ENCODE measurements at places on chromosomes 6 and 20.

- no peak for DNase-seq
These were observed 206.4 kb upstream of the HDDC2 start for GRCh38 chr6:125507987-125508655.

DNA sequence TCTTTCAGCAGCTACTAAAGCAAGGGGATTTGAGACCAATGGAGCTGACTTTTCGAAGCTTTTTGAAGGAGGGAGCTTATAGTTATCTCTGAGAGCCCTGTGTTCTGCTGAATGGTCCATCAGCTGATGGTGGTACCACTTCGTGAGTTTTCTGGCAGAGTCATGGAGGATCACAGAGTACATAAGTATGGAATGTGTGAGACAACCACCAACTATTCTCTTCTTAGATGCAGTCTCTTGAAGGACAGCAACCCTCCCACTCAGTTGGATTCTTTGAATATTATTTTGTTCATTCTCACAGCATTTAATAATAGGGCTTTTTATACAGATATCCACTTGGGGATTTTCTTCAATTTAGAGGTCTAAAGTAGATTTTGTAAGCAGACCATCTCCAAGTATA is 75.3 kb downstream of the ELOVL2 start:
- no peak for DNase-seq

DNA sequence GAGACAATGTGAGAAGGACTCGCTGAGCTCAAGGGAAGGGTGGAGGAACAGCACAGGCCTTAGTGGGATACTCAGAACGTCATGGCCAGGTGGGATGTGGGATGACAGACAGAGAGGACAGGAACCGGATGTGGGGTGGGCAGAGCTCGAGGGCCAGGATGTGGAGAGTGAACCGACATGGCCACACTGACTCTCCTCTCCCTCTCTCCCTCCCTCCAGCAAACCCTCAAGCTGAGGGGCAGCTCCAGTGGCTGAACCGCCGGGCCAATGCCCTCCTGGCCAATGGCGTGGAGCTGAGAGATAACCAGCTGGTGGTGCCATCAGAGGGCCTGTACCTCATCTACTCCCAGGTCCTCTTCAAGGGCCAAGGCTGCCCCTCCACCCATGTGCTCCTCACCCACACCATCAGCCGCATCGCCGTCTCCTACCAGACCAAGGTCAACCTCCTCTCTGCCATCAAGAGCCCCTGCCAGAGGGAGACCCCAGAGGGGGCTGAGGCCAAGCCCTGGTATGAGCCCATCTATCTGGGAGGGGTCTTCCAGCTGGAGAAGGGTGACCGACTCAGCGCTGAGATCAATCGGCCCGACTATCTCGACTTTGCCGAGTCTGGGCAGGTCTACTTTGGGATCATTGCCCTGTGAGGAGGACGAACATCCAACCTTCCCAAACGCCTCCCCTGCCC is 1.7 kb downstream of the TNF start:
- no peak for DNase-seq

- no peak for DNase-seq
These were observed 37.1 kb downstream of the FRMD1 start for GRCh38 chr6:168041928-168042327.

DNA sequence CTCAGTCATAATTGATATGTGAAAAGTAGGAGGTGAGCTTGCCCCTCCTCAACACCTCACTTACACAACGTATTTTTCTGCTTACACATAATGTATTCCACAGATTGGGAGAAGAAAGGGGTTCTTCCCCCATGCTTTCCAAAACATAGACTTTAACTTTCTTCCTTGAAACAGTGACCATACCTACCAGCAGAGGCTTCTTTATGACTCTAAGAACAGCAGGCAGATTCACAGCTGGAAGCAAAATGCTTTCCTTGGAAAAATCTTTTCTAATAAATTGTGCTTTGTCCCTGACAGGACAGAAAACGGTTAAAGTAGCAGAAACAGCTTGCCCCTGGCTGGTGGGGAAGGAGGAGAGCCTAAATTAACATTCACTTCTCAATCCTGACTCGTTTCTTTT is 629.1 kb upstream of the IMPG1 start:
- DNase-seq: no peak

DNA sequence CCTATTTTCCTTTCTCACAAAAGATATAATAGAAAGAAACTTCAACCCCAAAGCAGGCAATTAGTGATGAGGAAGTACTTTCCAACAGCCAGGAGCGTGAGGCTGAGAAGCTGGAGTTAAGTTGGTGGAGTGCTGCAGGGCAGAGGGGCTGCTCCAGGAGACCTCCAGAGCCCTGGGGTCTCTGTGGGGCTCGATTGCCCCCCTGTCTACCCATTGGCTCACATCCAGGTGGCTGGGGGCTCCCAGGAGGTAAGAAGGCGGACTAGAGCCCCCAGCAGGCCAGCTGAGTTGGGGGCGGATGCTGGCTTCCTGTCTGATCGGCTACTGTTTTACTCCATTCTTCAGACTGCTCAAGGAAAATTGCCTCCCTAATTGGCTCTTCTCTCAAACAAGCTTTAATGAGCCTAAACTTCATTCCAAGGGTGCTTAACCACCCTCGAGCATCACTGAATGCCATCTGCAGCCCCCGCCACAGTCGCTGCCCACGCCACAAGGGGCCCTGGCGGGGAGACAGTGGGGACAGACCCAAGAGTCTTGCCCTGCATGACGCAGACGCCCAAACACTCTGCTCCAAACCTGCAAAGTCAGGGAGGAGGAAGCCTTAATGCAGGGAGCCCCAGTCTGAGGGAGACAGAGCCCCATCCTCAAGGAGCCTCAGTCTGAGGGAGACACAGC is 78.6 kb downstream of the MDGA1 start:
- no peak for DNase-seq

- DNase-seq: no peak
These were observed 105.0 kb downstream of the TIAM2 start for GRCh38 chr6:155100087-155100486.

GRCh38 chr20:51542571-51543421 is at the start of gene NFATC2:
NFATC2 (minus strand) TSS chr20:51542719; CDS start chr20:51542499, 220 bp downstream.
- no peak for DNase-seq

DNA sequence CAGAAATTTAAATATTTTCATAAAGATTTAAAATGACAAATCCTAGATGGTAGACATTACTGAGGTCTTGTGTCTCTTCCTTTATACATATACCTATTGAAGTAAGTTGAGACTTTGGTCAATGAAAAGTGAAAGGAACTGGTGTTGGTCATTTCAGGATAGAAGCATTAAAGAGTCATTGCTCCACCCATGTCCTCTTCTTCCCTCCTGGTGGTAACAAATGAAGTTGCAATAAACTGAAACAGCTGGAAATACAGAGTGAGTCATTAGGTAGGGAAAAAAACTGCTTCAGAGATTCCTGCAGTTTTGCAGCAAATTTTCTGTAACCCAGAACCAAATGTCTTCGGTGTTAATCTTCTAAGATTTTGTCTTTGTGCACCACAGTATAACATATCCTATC is 448.0 kb downstream of the EYS start:
- DNase-seq: no peak

- DNase-seq: no peak
These were observed 116.6 kb downstream of the PTPRK start for GRCh38 chr6:128403618-128404444.

GRCh38 chr6:50143011-50143719 is 93.4 kb upstream of the DEFB112 start:
- no peak for DNase-seq

GRCh38 chr6:6332811-6333244 is 12.4 kb upstream of the F13A1 start:
- no peak for DNase-seq

DNA sequence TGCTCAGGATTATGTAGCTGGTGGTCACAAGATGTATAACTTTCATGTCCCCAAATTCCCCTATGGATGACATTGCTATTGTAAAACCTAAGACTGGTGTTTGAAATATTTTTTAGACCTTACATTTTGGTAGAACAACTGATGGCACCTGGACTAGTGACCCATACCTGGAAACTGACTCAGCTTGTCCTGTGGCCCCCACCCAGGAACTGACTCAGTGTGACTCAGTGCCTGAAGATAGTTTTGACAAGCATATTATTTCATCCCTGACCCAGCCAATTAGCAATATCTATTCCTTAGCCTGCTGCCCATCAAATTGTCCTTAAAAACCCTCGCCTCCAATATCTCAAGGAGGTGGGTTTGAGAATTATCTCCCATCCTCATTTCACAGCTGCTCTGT is 90.9 kb upstream of the GRIK2 start:
- no peak for DNase-seq

GRCh38 chr6:156166093-156166492 is 611.1 kb upstream of the ARID1B start:
- no peak for DNase-seq

GRCh38 chr20:47336129-47336754 is 20.3 kb downstream of the ZMYND8 start:
- no peak for DNase-seq

- DNase-seq: no peak
These were observed 40.3 kb downstream of the PRDM1 start for GRCh38 chr6:106126482-106126881.

DNA sequence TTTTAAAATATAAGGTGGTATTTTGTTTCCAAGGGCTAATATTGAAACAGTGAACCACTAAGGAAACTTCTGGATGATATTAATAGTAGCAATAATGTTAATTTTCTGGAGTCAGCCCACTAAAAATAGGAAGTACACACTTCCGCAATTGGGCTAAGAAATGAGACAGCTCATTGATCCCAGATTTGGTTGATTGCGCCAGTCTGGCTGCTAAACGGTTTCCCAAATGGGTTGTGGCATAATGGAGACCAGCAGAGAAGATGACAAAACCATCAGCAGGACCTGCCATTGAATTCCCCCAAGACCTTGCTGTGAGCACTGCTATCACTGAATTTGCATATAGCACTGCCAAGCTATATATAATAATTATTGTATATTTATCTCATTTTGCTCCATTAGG is 71.2 kb upstream of the SGK1 start:
- no peak for DNase-seq

- no peak for DNase-seq
These were observed 1.1 kb downstream of the SOX4 start for GRCh38 chr6:21594416-21595281.

- no peak for DNase-seq
These were observed 16.6 kb downstream of the BEND3 start for GRCh38 chr6:107098436-107099307.

DNA sequence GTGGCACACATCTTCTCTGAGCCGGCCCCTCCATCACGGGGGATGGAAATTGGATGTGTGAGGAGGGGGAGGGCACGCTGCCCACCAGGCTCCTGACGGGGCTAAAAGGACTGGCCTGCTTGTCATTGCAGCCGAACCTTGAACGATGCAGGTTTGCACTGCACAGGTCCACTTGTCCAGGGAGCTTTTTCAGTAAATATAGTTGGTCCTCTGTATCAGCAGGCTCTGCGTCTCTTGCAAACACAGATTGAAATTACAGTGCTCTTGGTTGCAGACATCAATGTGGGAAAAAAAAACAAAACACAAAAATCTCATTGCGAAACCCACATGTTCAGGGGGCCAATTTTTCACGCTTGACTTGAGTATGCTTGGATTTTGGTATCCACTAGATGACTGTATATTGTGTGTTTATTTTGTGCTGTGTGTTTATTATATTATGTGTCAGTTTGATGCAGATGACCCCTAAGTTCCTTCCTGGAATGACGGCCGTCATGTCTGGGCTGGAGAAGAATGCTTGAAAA is 29.2 kb downstream of the ERMARD start:
- DNase-seq: no peak

- DNase-seq: no peak
These were observed 11.7 kb upstream of the SPO11 start for GRCh38 chr20:57317789-57318371.

DNA sequence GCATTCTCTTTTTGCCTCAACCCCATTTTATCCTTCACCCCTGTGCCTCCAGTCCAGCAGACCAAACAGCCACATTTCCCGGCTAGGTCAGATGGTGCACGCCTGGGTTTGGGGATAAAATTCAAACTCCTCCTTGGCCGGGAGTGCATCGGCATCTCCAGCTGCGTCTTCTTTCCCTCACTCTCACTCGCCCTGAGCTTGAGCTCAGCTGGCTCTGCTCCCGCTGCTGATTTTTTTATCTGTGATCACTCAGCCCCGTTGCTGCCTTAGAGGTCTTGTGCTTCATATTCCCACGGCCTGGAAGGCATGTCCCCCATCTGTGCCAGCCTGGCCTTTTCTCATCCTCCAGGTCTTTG is 6.8 kb upstream of the EZR start:
- no peak for DNase-seq

- DNase-seq: no peak
These were observed 266.7 kb upstream of the SULF2 start for GRCh38 chr20:48051794-48052474.

DNA sequence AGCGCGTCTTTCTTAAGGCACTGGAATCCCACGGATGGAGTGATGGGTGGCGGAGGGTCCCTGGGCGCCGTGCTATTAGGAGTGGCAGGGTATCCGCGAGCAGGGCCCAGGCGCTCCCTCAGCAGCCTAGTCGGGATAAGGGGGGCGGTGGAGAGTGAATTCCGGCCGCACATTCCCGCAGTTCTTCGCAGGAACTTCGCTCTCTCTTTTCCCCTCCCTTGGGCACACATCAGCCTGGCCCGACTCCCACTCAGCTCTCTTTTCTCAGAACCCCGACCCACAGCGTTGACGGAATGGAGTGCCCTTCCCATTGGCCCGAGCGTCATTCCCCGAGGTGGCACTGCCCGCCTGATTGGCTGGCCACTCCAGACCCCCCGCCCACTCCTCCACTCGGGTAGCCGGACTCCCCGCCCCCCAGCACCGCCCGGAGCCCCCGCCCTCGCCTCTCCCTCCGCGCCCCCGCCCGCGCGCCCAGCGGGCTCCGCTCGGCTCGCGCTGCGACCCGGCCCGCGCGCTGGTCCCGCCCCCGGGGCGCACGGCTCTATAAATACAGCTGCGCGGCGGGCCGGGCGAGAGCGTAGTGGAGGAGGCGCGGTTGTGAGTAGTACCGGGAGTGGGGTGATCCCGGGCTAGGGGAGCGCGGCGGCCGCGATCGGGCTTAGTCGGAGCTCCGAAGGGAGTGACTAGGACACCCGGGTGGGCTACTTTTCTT is at the start of gene ID4:
TSS of gene ID4 (plus strand) at position 572 of the 712 bp plus-strand sequence. CDS start 385 bp downstream, outside the sequence.
- peak; percentile 93 for DNase-seq

GRCh38 chr6:161257793-161258457 is 15.9 kb downstream of the AGPAT4 start:
- DNase-seq: no peak

- DNase-seq: no peak
These were observed 122.9 kb downstream of the AKAP7 start for GRCh38 chr6:131258010-131258652.

DNA sequence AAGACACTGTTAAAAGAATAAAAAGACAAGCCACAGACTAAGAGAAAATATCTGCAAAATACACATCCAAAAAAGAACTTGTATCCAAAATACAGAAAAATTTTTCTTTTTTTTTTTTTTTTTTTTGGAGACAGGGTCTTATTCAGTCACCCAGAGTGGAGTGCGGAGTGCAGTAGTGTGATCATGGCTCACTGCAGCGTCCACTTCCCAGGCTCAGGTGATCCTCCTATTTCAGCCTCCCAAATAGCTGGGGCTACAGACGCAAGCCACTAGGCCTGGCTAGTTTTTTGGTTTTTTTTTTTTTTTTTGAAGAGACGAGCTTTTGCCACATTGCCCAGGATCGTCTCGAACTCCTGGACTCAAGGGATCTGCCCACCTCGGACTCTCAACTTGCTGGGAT is 3.1 kb downstream of the ZUP1 start:
- DNase-seq: no peak
